ENCODE measurements at places on chromosomes 4 and X.

DNA sequence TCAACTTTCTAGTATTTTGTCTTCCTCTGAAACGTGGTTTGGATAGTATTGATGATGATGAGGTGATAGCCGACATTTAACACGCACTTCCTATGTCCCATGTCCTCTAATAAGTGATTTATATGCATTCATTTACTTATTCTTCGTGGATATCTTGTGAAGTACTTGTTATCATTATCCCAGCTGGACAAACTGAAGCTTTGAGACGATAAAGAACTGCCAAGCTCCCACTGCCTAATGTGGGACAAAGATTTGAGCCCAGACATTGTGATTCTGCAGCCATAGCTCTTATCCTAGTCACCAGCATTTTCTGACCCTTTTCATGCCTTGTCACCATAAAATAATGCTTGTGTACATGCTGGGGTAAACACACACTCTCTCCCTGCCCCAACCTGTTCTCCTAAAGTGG is 92.5 kb downstream of the RAPGEF2 start:
- no peak for DNase-seq

DNA sequence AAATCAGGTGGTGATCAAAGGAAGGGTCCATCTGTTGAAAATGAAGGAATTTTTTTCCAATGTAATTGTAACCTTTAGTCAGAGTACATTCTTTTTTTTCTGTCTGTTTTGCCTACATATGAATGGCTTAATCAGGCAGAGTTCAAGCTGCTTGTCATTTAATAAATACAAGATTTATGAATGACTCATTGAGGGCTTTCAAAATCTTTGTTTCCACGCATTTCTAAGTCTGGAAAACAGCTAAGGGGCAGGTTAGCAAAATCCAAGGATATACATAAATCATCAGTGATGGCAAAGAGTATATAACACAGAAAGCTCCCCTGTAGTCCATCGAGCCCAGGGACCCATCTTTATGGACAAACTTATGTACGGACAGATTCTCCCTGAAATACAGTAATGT is 1.8 kb downstream of the CA5B start:
- no peak for DNase-seq

GRCh38 chr4:99591757-99592156 is 17.1 kb downstream of the MTTP start:
- no peak for DNase-seq

DNA sequence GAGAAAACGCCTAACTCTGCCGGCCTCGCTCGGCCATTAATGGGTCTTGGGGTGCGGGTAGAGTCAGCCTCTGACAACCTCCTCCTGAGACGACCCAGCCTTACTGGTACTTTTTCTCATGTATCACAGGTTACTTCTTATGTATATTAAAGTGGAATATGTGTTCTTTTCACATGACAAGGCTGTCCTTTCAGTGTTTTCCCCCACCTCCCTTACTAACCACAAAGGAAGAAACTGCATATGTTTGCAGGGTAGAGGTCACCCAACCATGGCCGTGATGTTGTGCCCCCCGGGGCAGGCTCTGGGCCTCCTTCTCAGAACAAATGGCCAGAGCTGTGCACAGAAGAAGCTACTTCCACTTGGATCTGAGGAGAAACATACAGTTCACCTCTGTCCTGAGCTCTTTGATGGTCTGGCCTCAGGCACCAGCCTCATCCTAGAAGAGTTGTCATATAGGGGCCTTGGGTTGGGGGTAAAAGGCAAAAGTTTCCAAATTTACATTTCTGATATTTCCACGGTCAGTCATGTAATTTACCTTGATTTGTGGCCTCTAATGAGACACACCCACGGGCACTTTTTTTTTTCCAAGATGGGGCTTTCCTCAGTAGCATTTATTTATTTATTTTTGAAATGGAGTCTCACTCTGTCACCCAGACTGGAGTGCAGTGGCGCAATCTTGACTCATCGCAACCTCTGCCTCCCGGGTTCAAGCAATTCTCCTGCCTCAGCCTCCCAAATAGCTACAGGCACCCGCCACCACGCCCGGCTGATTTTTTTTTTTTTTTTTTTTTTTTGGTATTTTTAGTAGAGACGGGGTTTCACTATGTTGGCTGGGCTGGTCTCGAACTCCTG is 1.9 kb downstream of the SOWAHD start:
- no peak for DNase-seq

DNA sequence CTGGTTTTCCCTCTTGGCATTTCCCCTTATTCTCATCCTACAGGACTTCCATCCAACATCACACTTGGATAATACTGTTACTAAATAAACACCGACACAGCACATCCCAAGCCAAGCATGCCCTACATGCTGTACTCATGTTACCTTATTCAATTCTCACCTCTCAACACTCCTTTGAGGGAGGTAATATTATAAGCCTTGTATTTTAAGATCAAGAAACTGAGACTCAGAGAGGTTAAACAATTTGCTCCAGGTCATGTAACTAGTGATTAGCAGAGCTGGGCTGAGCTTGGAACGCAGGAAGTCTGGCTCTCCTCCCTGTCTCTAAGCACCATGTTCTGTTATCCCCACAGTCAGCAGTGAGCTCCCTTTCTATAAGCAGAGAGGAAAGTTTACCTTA is 333.6 kb upstream of the IGFBP7 start:
- no peak for DNase-seq

DNA sequence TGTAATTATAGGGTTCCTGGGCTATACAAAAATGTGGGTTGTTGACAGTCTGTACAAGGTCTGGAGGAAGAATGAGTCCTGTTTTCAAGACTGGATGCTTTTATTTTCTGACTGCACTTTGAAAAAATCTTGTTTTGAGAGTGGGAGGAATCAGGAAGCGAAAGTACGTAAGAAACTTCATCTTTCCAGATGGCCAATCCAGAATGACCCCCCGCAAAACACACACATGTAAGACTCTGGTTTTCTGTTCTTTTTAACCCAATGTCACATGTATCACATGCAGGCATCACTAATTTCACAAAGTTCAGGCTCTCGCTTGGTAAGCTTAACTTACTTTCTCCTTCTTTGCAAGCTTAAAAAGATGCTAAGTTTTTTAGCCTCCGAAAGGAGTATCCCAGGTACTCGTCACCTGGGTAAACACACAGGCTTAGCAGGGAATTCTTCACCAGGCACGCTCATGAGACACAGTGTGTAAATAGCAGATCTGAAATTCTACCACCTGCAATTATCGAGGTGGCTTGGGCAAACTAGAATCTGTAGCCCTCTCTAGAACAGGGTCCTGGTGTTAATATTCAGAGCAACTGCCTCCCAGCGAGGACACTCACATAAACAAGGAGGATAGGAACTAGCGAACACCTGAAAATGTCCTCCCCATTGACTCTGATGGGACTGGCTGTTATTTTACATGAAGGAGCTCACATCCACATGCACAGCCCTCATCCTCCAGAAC is 90.7 kb downstream of the NSUN7 start:
- no peak for DNase-seq

DNA sequence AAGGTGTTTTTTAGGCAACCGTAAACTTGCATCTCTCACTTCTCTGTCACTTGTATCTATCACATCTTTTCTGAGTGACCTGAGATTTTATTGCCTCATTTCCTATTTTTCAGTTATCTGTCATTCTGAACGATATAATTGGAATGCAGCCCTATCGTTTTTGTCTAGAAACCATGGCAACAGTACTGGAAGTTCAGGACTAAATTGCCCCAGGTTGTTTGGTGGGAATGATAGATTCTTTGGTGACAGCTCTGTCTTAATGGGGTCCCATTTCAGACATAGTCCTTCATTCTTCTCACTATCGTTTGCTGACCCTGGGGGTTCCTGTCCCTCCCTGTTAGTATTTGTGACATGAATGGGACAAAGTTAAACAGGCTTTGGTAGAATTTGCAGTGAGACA is 267.7 kb upstream of the GALNT7 start:
- no peak for DNase-seq

GRCh38 chrX:127129510-127129909 is 310.0 kb downstream of the PRR32 start:
- no peak for DNase-seq

DNA sequence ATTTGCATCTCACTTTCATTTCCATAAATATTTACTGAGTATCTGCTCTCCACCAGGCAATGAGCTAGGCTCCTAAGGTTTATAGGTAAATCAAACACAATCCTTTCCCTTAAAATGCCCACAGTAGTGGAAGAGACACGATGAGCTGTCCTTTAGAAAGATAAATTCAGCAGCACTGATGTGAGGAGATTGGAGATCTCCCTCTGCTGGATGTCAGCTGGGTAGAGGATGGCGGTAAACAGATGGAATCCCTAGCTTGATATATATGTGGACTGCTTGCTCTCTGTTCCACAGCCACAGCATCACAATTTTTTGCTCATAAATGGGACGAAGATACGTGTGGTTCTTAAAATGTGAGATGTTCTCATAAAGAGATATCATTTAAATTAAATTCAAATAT is 216.4 kb upstream of the RASGEF1B start:
- DNase-seq = no peak

DNA sequence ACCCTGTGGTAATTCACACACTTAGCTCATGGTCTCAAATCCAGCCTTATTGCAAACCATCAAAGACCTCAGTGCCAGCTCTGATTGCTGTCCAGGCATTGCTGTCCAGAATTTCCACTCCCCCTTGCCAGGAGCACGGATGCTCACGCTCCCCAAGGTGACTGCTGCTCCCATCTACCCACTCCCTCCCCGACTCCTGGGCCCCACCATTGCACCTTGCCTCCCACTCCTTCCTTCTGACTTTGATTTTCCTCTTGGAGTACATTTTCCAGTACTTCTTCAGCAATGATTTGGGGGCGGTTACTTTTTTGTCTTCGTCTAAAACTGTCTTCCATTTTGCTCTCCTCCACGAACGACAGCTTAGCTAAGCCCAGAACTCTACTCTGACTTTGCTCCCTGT is 11.5 kb downstream of the ZFYVE28 start:
- no peak for DNase-seq

DNA sequence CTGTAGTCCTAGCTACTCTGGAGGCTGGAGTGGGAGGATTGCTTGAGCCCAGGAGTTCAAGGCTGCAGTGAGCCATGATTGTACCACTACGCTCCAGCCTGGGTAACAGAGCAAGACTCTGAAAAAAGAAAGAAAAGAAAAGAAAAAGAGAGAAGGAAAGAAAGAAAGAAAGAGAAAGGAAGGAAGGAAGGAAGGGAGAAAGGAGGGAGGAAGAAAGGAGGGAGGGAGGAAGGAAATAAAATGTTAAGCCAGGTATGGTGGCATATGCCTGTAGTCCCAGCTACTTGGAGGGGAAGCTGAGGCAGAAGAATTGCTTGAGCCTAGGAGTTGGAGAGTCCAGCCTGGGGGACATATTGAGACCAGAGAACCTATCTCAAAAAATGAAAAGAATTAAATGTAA is 12.0 kb downstream of the STAP1 start:
- DNase-seq = no peak
